Glutamatergic neuron (in vitro differentiated cells): ENCODE measurements at places on chromosomes 16 and 17. TPM values are rescaled to one million over a fixed set of nuclear protein-coding genes. Genes with fewer than 3 reads are reported as not detected.

Gene MEIOC
- total RNA-seq: not detected

Gene TOX3
- total RNA-seq: 54.8 TPM

GRCh38 chr17:66107731-66108130 lies 84.2 kb downstream of the CEP112 start:
- no peak overlapping the region for H3K27ac ChIP-seq
- no peak for DNase-seq
- H3K4me3 ChIP-seq: no peak overlapping the region
- H3K36me3 ChIP-seq: peaks cover 17% of the 10 kb centered on the region
- no peaks in the 10 kb centered on the region for H3K27me3 ChIP-seq

DNA sequence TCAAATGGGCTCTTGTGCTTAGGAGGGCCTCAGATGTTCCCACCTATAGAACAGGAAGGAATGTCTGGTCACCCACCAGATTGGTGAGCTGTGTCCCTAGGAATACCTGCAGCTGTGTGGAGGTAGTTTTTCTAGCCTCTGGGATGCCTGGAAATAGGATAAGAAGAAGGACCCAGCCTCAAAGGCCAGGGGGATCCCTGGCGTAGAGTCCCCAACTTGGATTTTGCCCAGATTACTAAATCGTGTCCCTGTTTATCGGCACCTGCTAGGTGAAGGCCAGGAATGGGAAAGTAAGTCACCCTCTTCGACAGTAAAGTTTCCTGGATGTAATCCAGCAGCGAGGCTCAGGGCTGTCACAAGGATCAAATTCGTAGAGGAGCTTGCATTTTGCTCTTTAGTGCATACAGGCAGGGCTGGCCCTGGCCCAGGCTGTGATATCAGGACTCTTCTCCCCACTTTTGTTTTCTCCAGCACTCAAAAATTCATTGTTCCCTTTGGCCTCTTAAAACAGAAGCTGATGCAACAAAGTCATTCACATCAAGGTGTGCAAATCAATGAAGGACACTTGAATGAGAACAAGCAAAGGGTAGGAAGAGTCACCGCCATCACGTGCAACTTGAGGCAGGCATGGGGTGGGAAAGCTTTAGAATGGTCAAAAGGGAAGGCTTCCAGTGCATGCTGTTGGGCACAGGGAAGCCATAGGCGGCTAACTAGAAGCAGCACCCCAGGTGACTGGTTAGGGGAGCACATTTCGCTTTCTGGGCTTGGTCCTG lies 7.5 kb downstream of the SLC13A2 start:
- no peaks in the 10 kb centered on the region for H3K4me1 ChIP-seq
- H3K4me3 ChIP-seq: no peak overlapping the region
- no peaks in the 10 kb centered on the region for H3K36me3 ChIP-seq
- no peak overlapping the region for H3K27ac ChIP-seq

DNA sequence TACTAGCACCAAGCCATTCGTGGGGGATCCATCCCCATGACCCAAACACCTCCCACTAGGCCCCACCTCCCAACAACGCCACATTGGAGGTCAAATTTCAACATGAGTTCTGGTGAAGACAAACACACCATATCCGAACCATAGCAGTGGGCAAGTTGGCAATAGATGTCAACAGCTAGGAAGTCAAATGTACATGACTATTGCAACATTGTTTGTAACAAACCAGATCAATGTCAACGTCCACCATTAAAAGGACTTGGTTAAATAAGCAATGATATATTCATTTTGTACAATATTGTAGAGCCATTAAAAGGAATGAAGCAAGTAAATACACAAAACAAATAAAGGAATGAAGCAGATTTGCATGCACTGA lies 26.5 kb upstream of the CIITA start:
- H3K4me1 ChIP-seq: no peaks in the 10 kb centered on the region
- no peaks in the 10 kb centered on the region for H3K27me3 ChIP-seq
- no peaks in the 10 kb centered on the region for H3K36me3 ChIP-seq
- H3K4me3 ChIP-seq: no peak overlapping the region
- no peak overlapping the region for H3K27ac ChIP-seq

DNA sequence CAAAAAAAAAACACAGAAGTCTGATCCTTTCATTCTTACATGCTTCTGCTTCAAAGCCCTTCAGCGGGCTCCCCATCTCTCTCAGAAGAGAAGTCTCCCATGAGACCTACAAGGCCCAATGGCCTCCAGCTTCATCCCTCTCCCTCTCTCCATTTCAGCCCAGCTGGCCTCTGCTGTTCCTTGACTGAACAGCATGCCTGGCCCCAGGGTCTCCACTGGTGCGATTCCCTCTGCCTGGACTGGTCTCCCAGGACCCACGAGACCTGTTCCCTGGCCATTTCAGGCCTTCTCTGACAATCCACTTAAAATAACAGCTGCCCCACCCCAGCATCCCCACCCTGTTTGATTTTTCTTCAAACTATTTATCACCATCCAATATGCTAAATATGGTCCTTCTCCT lies 91.2 kb downstream of the AIPL1 start:
- peaks cover 3% of the 10 kb centered on the region for H3K27me3 ChIP-seq
- no peak for DNase-seq
- H3K4me1 ChIP-seq: peaks cover 18% of the 10 kb centered on the region
